ENCODE measurements at places on chromosomes 3 and 15. TPM values are rescaled to one million over a fixed set of nuclear protein-coding genes. Genes with fewer than 3 reads are reported as not detected.

The COL6A6 gene
- 0.18 TPM for total RNA-seq

The ADAMTSL3 gene
- total RNA-seq: 3.9 TPM

The PTX3 gene
- 3,941 TPM for total RNA-seq

The NEIL1 gene
- total RNA-seq: 4.0 TPM

The TOPAZ1 gene
- not detected for total RNA-seq

The GPR149 gene
- not detected for total RNA-seq

The AAGAB gene
- total RNA-seq: 26.4 TPM

The SAMMSON gene
- total RNA-seq: not detected

The HEG1 gene
- 195 TPM for total RNA-seq

The THSD4 gene
- total RNA-seq: 12.6 TPM

The SAXO2 gene
- not detected for total RNA-seq

The IFT122 gene
- total RNA-seq: 13.9 TPM

The GOLGA8G gene
- total RNA-seq: not detected

The ZIC1 gene
- total RNA-seq: not detected

The GNAT1 gene
- total RNA-seq: not detected

The GOLGA8T gene
- total RNA-seq: not detected

The STRIT1 gene
- not detected for total RNA-seq

The C15orf40 gene
- 7.4 TPM for total RNA-seq

The LSMEM2 gene
- total RNA-seq: not detected

The NMB gene
- 6.1 TPM for total RNA-seq

The RPUSD2 gene
- total RNA-seq: 7.0 TPM

The MINAR1 gene
- 0.36 TPM for total RNA-seq

The NMNAT3 gene
- not detected for total RNA-seq

The PLA2G4E gene
- total RNA-seq: not detected

The BHLHE40 gene
- 30.5 TPM for total RNA-seq

The FAM43A gene
- total RNA-seq: 52.8 TPM

The NPAP1 gene
- not detected for total RNA-seq

The CLSTN2 gene
- 4.2 TPM for total RNA-seq

The FBXW12 gene
- not detected for total RNA-seq

The CCDC9B gene
- 1.1 TPM for total RNA-seq

The SLC28A2 gene
- total RNA-seq: not detected

The CCK gene
- not detected for total RNA-seq

The NOX5 gene
- total RNA-seq: 0.18 TPM

The GP9 gene
- not detected for total RNA-seq

The SI gene
- total RNA-seq: not detected

The TRPM1 gene
- not detected for total RNA-seq

The CD200 gene
- 42.0 TPM for total RNA-seq

The CAPN3 gene
- total RNA-seq: 2.3 TPM

The LRRN1 gene
- total RNA-seq: not detected

The DUOXA2 gene
- total RNA-seq: not detected

The MYL3 gene
- total RNA-seq: 1.4 TPM

The XCR1 gene
- total RNA-seq: not detected

The OR5H6 gene
- total RNA-seq: not detected

The IQCF5 gene
- total RNA-seq: not detected

The IL16 gene
- 1.1 TPM for total RNA-seq

The WDR93 gene
- total RNA-seq: not detected

The C3orf85 gene
- not detected for total RNA-seq

The ACOX2 gene
- total RNA-seq: 9.9 TPM

The MUC4 gene
- not detected for total RNA-seq

The ZNF80 gene
- total RNA-seq: not detected

The CD86 gene
- total RNA-seq: not detected

The CIB2 gene
- total RNA-seq: 4.5 TPM
